ENCODE measurements at places on chromosomes 7 and 10.

- peak; percentile 98 for DNase-seq
These were observed at the start of gene SGPL1 for GRCh38 chr10:70815504-70816219. Gene SGPL1 (plus strand): TSS chr10:70815948. CDS start chr10:70816854, 906 bp downstream.

DNA sequence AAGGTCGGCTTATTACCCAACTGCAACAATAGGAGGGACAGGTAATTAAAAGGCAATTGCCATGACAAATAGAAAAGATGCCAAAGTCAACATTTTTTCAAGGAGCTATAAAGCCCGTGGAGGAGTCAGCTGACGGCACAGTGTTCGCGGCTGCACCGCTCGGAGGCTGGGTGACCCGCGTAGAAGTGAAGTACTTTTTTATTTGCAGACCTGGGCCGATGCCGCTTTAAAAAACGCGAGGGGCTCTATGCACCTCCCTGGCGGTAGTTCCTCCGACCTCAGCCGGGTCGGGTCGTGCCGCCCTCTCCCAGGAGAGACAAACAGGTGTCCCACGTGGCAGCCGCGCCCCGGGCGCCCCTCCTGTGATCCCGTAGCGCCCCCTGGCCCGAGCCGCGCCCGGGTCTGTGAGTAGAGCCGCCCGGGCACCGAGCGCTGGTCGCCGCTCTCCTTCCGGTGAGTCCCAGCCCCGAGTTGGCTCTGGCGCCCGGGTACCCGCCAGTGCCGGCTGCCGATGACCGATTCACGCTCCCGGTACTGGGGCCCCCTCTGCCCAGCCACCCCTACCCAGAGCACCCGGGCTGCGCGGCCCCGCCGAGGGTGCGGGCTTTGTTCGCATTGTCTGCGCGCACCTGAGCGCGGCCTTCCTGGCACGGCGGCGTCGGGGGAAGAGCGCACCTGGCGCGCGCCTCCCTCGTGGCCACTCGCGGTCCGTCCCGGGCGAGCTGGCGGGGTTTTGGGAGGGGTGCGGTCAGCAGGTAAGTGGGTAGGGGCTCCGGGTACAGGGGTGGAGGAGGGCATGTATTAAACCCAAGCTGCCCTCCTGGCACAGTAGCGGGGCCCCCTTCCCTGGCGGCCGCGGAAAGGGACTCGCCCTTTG is at the start of gene VWA2:
Gene VWA2, plus strand, starts transcription at position 138 of the 877 bp plus-strand sequence. CDS start 9,460 bp downstream, outside the sequence.
- no peak for DNase-seq

- no peak for DNase-seq
These were observed 17.1 kb upstream of the CPA1 start for GRCh38 chr7:130363026-130363847.

DNA sequence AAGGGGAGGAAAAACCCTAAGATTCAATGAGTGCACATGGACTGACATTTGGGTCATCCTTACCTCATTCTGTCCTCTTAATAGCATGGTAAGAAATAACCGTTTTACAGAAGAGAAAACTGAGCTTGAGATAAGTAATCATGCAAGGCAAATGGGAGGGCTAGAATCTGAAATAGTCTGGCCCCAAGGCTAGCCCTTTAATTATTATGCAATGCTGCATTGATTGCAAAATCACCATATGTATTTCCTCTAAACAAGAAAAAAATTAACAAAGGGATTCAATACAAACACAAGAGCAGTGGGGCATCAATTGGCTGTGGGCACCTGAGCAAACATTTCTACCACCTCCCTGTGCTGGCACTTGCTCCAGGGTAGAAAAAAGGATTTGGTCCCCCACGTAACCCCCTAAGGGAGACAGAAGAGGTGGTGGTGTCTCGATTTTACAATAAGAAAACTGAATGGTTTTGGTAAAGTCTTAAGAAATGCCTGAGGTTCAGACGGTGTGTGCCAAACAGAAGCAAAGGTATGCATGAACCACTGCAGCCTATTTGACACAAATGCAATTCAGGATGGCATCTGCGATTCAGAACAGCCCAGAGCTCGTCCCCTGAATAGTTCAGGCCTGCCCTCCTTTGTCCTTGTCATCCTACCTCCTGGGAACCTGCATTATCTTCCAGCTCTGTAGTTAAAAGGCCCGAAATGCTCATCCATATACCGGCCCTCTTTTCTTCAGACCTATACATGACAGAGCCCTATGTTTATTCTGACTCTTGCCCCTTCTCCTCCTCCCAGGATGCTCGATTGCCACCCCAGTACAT is 23.6 kb downstream of the PIP4K2A start:
- DNase-seq: no peak

GRCh38 chr7:1019789-1020610 is 24.3 kb upstream of the GPR146 start:
- DNase-seq: no peak

DNA sequence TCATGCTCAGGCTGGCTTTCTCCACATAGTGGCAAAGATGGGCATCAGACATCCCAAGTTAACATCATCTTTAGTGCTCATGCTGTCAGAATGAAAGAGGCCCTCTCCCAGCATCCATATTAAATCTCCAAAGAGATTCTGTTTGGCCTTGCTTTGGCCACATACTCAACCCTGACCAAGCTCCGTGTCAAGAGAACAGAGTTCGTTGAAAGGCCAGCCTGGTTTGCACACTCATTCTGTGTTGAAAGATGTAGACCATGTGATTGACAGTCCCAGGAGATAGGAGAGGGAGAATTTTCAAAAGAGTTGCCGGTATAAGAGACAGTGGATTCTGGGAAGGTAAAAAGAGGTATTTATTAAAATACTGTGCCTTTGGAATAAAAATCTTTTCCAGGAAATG is 19.7 kb downstream of the MET start:
- no peak for DNase-seq

- DNase-seq: no peak
These were observed 188.5 kb upstream of the KLF14 start for GRCh38 chr7:130922206-130923112.

- no peak for DNase-seq
These were observed 741.4 kb upstream of the VSTM2A start for GRCh38 chr7:53800746-53801145.

GRCh38 chr10:1712944-1713671 is 24.2 kb downstream of the ADARB2 start:
- DNase-seq: no peak

- DNase-seq: no peak
These were observed 10.7 kb downstream of the LUC7L2 start for GRCh38 chr7:139370301-139370942.

DNA sequence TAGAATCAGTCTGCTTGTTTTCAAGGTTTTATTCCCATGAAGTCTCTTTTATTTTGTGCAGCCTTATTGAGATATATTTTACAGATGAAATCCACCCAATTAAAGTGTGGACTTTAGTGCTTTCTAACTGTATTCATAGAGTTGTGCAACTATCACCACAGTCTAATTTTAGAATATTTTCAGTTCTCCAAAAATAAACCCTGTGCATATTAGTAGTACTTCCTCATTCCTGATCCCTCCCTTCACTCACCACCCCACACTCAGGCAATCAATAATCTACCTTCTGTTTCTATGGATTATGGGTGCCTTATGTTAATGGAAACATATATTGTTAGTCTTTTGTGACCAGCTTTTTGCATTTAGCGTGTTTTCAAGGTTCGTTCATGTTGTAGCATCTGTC is 185.7 kb upstream of the TMEM72 start:
- DNase-seq: peak; percentile 7

- no peak for DNase-seq
These were observed 103.9 kb upstream of the DKK1 start for GRCh38 chr10:52210161-52210560.

- DNase-seq: no peak
These were observed 508.1 kb downstream of the LRMDA start for GRCh38 chr10:75939541-75939940.

DNA sequence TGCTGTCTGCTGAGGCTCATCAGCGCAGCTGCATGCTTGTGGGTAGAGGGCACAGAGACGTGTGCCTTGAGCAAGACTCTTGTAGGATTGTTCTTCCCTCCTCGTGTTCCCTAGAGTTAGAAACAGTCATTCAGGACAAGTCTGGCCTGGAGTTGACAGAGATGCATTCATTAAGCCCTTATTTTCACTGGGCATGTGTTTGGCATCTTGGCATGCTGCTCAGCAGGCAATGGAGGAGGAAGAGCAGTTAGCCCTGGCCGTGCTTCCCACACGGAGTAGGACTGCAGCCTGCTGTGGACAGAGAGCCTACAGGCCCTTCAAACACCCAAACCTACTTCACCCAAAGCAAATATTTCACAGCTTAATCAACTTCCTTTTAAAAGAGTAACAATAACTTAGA is 73.0 kb upstream of the GJD4 start:
- no peak for DNase-seq
